Fibroblast of skin of scalp (primary cell): ENCODE measurements at places on chromosomes 1 and 21.

GRCh38 chr1:185627171-185627570 is 107.0 kb upstream of the HMCN1 start:
- DNase-seq, result no peak

- no peak for DNase-seq
These were observed 249.3 kb downstream of the ZNF648 start for GRCh38 chr1:181812208-181812607.

GRCh38 chr1:91527781-91528180 is 27.1 kb downstream of the CDC7 start:
- DNase-seq, result peak; percentile 80

- peak; percentile 98 for DNase-seq
These were observed 958 bp upstream of the CKS1B start for GRCh38 chr1:154973344-154974101.

DNA sequence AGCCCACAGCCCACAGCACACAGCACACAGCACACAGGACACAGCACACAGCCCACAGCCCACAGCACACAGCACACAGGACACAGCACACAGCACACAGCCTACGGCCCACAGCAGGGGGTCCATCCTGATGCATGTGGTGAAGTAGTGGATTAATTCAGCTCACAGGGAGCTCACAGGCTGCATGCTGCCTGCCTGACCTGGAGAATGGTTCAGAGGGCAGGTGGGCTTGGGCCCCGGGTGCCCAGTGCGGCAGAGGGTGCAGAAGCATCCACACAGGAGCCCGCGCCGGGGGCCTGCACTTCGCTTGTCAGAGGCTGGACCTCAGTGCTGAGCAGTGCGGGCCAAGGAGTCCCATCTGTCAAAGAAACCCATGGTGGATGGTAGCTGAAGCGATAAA is 21.1 kb upstream of the AJAP1 start:
- DNase-seq, result no peak

GRCh38 chr1:70438529-70438928 is 27.5 kb downstream of the CTH start:
- peak; percentile 31 for DNase-seq

DNA sequence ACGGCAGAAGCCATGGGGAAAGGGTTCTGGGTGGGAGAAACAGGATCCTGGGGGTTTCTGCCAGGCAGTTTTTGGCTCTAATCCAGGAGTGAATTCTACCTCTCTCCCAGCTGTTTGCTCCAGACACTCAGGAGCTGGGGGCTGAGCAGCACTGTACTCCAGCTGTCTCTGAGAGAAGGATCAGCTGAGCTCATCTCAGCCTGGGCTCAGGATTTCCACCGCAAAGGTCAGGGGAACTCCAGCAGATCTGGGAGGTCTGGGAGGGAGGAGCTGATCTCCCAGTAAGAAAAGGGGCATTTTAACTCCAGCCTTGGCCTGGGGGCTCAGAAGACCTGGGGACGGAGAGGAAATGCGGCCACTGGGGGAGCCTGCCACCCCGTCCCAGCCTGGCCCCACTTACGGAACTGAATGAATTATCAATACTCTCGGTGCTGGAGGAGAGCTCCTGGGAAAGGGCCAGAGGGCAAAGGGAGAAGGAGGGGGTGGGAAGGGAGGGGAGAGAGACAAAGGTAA is 17.3 kb downstream of the PI4KB start:
- peak; percentile 45 for DNase-seq

DNA sequence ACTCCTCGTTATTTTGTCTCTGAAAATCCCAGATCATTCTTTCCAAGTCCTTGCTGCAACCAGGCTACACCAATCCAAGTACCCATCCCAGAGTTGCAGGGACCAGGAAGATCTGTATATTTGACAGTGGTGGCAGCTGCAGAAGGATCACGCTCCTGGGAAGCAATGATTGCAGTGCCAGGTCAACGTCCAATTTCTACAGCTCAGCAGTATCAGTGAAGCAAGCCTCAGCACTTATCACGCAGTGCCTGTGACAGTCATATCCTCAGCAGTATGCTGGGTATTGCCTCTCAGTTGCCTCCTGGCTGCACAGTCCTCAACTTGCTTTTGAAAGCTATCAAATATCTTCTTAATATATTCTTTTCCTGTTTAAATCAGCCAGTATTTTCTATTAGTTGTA is 66.7 kb downstream of the BARHL2 start:
- DNase-seq, result no peak

DNA sequence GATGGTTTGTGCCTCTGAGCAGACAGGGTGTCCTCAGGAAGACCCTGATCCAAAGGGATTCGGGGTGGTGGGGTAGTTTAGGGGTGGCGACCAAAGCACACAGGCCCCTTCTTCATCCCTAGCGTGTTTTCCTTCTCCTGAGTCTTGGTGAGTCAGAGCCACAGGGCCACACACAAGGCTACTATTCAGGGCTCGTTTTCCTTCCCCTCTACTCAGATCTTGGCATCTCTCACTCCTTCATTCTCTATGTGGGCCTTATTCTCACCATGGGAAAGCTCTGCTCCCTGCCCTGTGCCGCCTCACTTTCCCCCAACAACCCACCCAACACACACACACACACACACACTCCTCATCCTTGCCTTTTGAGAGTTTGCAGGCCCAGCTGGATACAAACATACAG is 43.6 kb upstream of the WNT2B start:
- DNase-seq, result peak; percentile 64

- no peak for DNase-seq
These were observed 15.1 kb downstream of the ZBTB8A start for GRCh38 chr1:32554288-32554687.

GRCh38 chr1:226939438-226940028 is 561 bp upstream of the COQ8A start:
- no peak for DNase-seq

DNA sequence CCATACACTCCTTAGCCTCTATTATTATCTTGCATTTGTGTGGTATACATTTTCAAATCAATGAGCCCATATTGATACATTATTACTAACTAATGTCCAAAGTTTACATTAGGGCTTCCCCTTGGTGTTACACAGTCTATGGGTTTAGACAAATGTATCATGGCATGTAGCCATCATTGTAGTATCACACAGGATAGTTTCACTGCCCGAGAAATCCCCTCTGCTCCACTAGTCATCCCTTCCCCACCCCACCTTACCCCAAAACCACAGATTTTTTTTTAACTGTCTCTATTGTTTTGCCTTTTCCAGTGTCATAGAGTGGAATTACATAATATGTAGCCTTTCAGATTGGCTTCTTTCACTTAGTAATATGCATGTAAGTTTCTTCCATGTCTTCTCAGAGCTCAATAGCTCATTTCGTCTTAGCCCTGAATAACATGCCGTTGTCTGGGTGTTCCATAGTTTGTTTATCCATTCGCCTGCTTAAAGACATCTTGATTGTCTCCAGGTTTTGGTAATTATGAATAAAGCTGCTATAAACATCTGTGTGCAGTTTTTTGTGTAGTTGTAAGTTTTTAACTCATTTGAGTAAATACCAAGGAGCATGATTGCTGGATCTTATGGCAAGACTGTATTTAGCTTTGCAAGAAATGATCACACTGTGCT is 86.4 kb upstream of the LYST start:
- DNase-seq, result no peak

DNA sequence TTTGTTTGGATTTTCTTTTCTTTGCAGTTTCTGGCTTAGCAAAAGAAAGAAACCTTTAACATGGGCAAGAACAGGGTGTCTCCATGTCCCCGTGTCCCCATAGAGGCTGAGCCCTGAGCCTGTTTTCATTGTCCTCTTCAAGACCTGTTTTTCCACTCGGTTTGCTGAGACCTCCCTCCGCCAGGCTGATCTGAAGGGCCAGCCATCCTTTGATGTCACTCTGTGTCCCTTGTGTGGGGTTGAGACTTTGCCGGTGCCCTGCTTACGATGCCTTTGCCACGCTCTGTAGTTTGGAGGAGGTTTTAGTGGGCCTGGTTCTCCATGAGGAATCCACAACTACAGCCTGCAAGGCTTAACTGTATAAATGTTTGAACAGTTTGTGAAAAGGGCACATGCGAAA is 23.8 kb downstream of the IFNGR2 start:
- DNase-seq, result no peak

GRCh38 chr1:52002038-52002917 is 11.8 kb upstream of the RAB3B start:
- DNase-seq, result peak; percentile 90

- DNase-seq, result peak; percentile 19
These were observed 23.4 kb upstream of the RPTN start for GRCh38 chr1:152182431-152182830.

DNA sequence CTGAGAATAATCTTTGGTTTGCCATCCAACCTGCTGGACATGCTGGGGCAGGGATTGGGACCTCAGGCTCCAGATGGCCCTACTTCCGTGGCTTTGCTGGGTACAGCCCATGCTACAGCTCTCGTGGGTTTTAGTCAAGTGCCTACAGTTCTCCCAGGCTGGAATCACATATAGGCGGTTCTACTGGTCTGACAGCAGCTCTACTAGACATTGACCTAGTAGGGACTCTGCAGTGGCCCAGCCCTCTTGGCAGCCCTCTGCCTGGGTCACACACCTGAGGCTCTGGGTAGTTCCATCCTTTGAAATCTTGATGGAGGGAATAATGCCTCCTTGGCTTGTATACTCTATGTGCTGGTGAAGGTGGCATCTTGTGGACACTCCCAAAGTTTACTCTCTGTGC is 72.2 kb downstream of the PGM1 start:
- DNase-seq, result no peak

GRCh38 chr1:184757406-184757805 is 2.7 kb upstream of the EDEM3 start:
- DNase-seq, result no peak

DNA sequence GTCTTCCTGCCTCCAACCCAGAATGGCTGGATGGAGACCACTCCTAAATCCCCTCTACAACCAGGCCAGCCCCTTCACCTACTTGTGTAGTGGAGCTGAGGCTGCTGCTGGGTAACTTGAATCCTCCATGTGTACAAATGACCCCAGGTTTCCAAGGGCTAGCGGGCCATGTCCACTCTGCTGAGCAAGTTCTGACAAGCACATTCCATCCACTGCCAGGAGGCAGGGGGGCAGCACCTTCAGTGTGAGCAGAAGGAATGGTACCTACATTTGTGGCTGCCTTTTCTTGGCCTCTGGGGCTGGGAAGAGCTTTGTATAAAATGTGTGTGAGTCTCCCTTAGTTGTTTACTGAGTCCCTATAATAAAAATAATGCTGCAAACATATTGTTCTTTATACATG is 14.5 kb downstream of the KIAA0040 start:
- DNase-seq, result no peak

- no peak for DNase-seq
These were observed 18.5 kb downstream of the SELL start for GRCh38 chr1:169692756-169693460.

DNA sequence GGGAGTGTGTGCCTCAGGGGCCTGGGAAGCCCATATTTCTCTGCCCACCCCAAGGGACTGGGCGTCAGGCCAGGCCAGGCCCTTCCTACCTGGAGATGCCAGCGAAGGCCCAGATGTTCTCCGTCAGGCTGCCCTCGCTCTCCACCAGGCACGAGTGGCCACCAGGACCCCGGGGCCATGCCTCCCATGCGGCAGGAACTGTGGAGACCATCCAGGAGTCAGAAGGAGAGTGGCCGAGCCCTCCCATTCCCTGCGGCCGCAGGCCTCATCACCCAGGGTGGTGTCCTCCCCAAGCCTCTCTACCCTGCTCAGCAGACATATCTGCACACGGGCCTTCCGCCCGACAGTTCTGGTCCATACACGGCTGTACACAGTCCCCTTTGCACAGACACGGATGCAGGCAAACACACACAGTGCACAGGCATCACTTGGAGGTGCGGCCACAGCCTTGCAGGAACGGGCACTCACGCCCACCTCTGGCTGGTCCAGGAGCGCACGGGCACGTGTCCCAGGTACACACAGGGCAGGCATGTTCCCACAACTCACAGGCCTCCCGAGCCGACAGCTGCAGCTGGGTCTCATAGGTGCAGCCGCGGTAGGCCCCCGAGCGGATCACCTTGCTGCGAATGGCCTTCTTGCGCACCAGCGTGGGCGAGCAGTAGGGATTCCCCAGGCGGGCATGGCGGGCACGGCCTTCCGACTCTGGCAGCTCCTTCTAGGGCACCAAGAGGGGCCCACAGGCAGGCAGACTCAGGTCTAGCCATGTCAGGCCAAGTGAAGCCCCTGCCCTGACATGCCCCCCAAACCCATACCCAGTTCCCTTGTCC is 5.9 kb upstream of the KIF17 start:
- no peak for DNase-seq

GRCh38 chr21:43942201-43942600 is 69.9 kb upstream of the TRAPPC10 start:
- DNase-seq, result no peak

- peak; percentile 88 for DNase-seq
These were observed 520.5 kb downstream of the SMYD3 start for GRCh38 chr1:245986404-245987218.
